ENCODE measurements at places on chromosomes 2 and 18.
A peak's percentile ranks its signal among the peaks of the same experiment; 100 is the strongest.

- DNase-seq, result peak; percentile 9
- no peak overlapping the region for H3K4me3 ChIP-seq
- no peak overlapping the region for H3K27ac ChIP-seq
These were observed 158.6 kb downstream of the DYSF start for GRCh38 chr2:71611781-71612527.

GRCh38 chr2:235939471-235939870 is 228.7 kb downstream of the GBX2 start:
- no peaks in the 10 kb centered on the region for H3K4me1 ChIP-seq
- H3K27ac ChIP-seq, result no peak overlapping the region
- no peaks in the 10 kb centered on the region for H3K36me3 ChIP-seq
- no peak for DNase-seq
- no peaks in the 10 kb centered on the region for H3K27me3 ChIP-seq

DNA sequence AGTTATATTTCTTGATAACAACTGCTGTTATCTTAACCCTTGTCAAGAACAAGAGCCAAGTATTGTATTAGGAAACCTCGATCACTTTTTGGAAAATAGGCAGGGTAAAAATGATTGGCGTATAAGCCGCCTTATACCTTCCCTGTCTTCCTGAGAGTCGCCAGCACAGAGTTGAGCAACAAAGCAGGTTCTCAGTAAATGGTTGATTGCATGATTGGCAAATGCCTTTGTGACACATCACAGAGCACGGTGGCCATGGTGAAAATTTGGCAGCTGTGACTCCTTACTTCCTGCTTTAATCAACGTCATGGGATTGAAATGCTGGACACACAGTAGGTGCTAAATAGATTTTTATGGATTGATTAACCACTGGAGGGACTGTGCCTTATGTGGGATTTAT is 3.9 kb upstream of the KLHL29 start:
- H3K4me1 ChIP-seq, result peaks cover 28% of the 10 kb centered on the region
- H3K36me3 ChIP-seq, result no peaks in the 10 kb centered on the region
- DNase-seq, result no peak
- peak overlapping the region; percentile 81 for H3K4me3 ChIP-seq

GRCh38 chr18:67608615-67609273 is 92.2 kb upstream of the DSEL start:
- H3K4me3 ChIP-seq, result no peak overlapping the region
- no peak for DNase-seq
- H3K27me3 ChIP-seq, result no peaks in the 10 kb centered on the region

Measured in activated B cell treated with CpG ODN at 0.5 μM for 24 hours (primary cell).